ENCODE measurements at places on chromosomes 6 and 20.

- no peak overlapping the region for H3K27ac ChIP-seq
- no peak overlapping the region for H3K4me3 ChIP-seq
These were observed 99.5 kb upstream of the SIRPG start for GRCh38 chr20:1757072-1757471.

- ATAC-seq: no peak
- peak overlapping the region; percentile 87 for H3K4me3 ChIP-seq
- H3K27me3 ChIP-seq: no peaks in the 10 kb centered on the region
- H3K36me3 ChIP-seq: peaks cover 13% of the 10 kb centered on the region
These were observed 3.1 kb upstream of the MRGBP start for GRCh38 chr20:62792940-62793756.

DNA sequence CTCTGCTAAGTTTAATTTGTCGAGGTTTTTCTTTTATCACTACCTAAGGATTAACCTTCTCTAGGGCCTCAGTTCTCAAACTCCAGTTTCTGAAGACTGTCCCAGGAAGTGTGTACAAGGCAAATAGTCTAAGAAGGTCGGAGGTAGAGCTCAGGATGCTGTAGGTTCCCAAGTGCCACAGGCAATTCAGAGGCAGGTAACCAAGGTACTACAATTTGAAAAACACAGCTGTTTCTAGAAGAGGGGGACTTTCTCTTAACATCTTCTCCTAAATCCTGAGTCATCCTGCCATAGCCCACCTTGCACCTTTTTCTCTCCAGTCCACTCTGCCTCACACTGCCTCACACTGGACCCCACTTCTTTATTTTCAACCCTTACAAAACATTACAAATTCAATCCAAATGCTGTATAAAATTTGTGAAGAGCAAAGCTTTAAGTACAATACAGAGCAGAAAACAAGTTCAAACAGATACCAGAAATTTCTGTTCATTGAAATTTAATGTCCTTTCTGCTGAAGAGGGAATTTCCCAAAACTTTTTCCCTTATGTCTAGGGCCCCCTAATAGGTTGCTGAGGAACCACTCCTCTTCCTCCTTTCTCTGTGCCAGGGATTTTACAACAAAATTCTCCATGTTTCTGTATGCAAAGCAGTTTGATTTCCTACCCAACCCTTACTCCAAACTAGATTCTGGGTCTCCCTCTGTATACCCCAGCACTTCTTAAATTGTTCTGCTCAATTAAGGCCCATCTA, 43.0 kb downstream of the FRK start:
- peaks cover 30% of the 10 kb centered on the region for H3K27me3 ChIP-seq
- no peaks in the 10 kb centered on the region for H3K4me1 ChIP-seq
- no peak for ATAC-seq
- no peaks in the 10 kb centered on the region for H3K36me3 ChIP-seq
- no peak overlapping the region for H3K4me3 ChIP-seq
- no peak overlapping the region for H3K27ac ChIP-seq

GRCh38 chr20:20677186-20677585, 35.3 kb downstream of the RALGAPA2 start:
- peaks cover 13% of the 10 kb centered on the region for H3K4me1 ChIP-seq
- no peak overlapping the region for H3K4me3 ChIP-seq
- H3K36me3 ChIP-seq: peaks cover 38% of the 10 kb centered on the region

GRCh38 chr6:999552-999951, 306.6 kb upstream of the EXOC2 start:
- H3K4me3 ChIP-seq: no peak overlapping the region
- H3K27ac ChIP-seq: no peak overlapping the region
- H3K27me3 ChIP-seq: peaks cover 32% of the 10 kb centered on the region

- ATAC-seq: peak; percentile 78
- peaks cover 28% of the 10 kb centered on the region for H3K4me1 ChIP-seq
- H3K27me3 ChIP-seq: no peaks in the 10 kb centered on the region
- peak overlapping the region; percentile 40 for H3K27ac ChIP-seq
- peak overlapping the region; percentile 45 for H3K4me3 ChIP-seq
These were observed 28.4 kb downstream of the WRNIP1 start for GRCh38 chr6:2793534-2794151.

DNA sequence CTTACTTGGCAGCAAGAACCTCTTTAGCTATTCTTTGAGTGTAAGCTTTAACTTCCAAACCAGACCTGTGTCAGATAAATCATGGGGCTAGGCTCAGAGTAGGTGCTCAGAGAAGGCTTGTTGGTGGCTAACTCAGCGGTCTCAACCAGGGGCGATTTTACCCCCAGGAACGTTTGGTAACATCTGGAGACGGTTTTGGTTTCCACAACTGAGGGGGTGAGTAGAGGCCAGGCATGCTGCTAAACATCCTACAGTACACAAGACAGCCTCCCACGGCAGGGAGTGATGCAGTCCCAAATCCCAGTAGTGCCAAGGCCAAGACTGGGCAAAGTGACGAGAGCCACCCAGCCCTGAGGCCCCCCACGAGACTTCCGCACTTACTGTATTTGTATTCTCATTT, 59.2 kb downstream of the RAB44 start:
- peaks cover 35% of the 10 kb centered on the region for H3K4me1 ChIP-seq
- peak overlapping the region; percentile 74 for H3K4me3 ChIP-seq
- no peak for ATAC-seq
- H3K36me3 ChIP-seq: no peaks in the 10 kb centered on the region
- H3K27ac ChIP-seq: peak overlapping the region; percentile 84
- H3K27me3 ChIP-seq: no peaks in the 10 kb centered on the region

- H3K27ac ChIP-seq: no peak overlapping the region
- no peaks in the 10 kb centered on the region for H3K36me3 ChIP-seq
- no peaks in the 10 kb centered on the region for H3K27me3 ChIP-seq
- H3K4me3 ChIP-seq: no peak overlapping the region
These were observed 113.2 kb downstream of the CARMIL1 start for GRCh38 chr6:25392372-25392771.

- peak overlapping the region; percentile 78 for H3K27ac ChIP-seq
- peaks cover 31% of the 10 kb centered on the region for H3K4me1 ChIP-seq
- H3K4me3 ChIP-seq: peak overlapping the region; percentile 61
- no peaks in the 10 kb centered on the region for H3K27me3 ChIP-seq
These were observed 165.8 kb upstream of the SUPT3H start for GRCh38 chr6:45543298-45544235.

- H3K27me3 ChIP-seq: no peaks in the 10 kb centered on the region
- no peaks in the 10 kb centered on the region for H3K36me3 ChIP-seq
- H3K27ac ChIP-seq: peak overlapping the region; percentile 93
- peak overlapping the region; percentile 90 for H3K4me3 ChIP-seq
- peaks cover 40% of the 10 kb centered on the region for H3K4me1 ChIP-seq
- ATAC-seq: peak; percentile 68
These were observed 42.5 kb upstream of the CD83 start for GRCh38 chr6:14075095-14075503.

DNA sequence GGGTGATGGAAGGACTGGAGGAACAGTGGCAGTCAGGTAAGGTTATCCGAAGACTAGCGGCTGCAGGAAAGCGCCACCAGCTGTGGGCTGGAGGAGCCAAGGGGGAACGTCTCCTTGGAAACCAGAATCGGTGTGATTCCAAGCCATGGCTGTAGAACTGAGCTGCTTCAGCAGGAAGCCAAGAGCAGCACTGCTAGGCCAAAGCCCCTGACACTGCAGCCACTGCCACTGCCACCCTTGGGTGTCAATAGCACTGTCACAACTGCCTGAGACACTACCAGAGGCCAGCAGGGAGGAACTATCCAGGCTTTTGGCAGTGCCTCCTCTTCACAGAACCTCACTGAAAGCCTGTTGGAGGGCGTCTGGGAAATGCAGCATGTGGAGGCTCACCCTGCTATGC, 289.6 kb upstream of the SUPT3H start:
- H3K27me3 ChIP-seq: no peaks in the 10 kb centered on the region
- ATAC-seq: no peak
- H3K4me1 ChIP-seq: peaks cover 9% of the 10 kb centered on the region
- no peak overlapping the region for H3K4me3 ChIP-seq

GRCh38 chr6:28980852-28981430, 24.2 kb downstream of the ZNF311 start:
- peak; percentile 74 for ATAC-seq
- H3K36me3 ChIP-seq: peaks cover 16% of the 10 kb centered on the region
- H3K27ac ChIP-seq: peak overlapping the region; percentile 100
- peaks cover 33% of the 10 kb centered on the region for H3K4me1 ChIP-seq
- H3K27me3 ChIP-seq: peaks cover 16% of the 10 kb centered on the region

GRCh38 chr6:15305909-15306308, 60.0 kb downstream of the JARID2 start:
- peak overlapping the region; percentile 43 for H3K27ac ChIP-seq
- peak overlapping the region; percentile 63 for H3K4me3 ChIP-seq
- H3K27me3 ChIP-seq: no peaks in the 10 kb centered on the region
- H3K36me3 ChIP-seq: peaks cover 90% of the 10 kb centered on the region
- H3K4me1 ChIP-seq: peaks cover 66% of the 10 kb centered on the region

- ATAC-seq: no peak
- no peak overlapping the region for H3K4me3 ChIP-seq
- H3K4me1 ChIP-seq: peaks cover 3% of the 10 kb centered on the region
- H3K27me3 ChIP-seq: peaks cover 16% of the 10 kb centered on the region
These were observed 6.7 kb upstream of the TEAD3 start for GRCh38 chr6:35503534-35503933.

DNA sequence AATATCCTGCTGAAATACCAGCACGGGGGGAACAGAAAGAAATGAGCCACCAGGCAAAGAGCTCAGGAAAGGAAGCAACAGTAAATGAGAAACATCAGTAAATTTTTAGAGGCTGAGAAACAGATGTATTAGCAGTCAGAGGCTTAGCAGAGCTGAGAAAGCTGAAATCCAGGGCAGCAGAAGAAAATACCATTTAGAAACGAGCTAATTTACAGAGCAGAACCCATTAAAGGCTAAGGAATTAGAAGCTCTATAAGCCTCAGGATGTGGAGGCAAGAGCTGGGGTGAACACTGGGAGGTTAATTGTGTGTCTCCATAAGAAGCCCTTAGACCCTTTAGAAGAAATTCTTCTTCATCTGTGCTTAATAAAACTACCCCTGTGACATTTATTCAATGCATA, 178.6 kb upstream of the RGS17 start:
- no peaks in the 10 kb centered on the region for H3K36me3 ChIP-seq
- no peak overlapping the region for H3K27ac ChIP-seq
- H3K4me1 ChIP-seq: no peaks in the 10 kb centered on the region
- H3K27me3 ChIP-seq: no peaks in the 10 kb centered on the region
- no peak for ATAC-seq
- H3K4me3 ChIP-seq: no peak overlapping the region

- no peak overlapping the region for H3K4me3 ChIP-seq
- ATAC-seq: no peak
- no peak overlapping the region for H3K27ac ChIP-seq
- H3K27me3 ChIP-seq: no peaks in the 10 kb centered on the region
- no peaks in the 10 kb centered on the region for H3K4me1 ChIP-seq
These were observed 104.4 kb downstream of the C6orf118 start for GRCh38 chr6:165204807-165205545.

GRCh38 chr20:50120935-50121693, 8.2 kb upstream of the UBE2V1 start:
- H3K27ac ChIP-seq: no peak overlapping the region
- ATAC-seq: peak; percentile 67
- H3K4me3 ChIP-seq: no peak overlapping the region

DNA sequence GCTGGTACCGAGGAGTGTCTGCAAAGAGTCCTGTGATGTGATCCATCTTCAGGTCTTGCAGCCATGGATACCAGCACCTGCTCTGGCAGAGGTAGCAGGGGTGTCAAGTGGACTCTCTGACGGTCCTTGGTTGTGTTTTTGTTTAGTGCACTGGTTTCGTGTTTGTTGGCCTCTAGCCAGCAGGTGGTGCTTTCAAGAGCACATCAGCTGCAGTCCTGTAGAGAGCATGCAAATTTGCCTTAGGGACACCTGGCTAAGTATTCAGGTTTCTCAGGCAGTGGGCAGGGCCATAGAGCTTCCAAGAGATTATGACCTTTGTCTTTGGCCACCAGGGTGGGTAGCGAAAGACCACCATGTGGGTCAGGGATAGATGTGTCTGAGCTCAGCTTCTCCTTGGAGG, 14.5 kb upstream of the RGS17 start:
- no peak for ATAC-seq
- no peak overlapping the region for H3K27ac ChIP-seq
- peaks cover 9% of the 10 kb centered on the region for H3K27me3 ChIP-seq

DNA sequence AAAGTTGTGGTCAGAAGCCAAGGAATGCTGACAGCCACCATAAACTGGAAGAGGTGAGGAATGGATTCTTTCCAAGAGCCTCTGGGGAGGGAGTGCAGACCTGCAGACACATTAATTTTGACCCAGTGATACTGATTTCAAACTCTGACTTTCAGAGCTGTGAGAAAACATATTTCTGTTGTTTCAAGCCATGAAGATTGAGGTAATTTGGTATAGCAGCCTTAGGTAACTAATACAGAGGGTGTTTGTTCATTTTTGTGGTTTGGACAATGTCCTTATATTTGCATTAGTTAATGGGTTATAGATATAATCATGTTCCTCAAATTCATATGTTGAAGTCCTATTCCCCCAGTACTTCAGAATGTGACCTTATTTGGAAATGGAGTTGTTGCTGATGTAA, 85.4 kb upstream of the GTSF1L start:
- no peak for ATAC-seq
- H3K27ac ChIP-seq: no peak overlapping the region
- H3K36me3 ChIP-seq: no peaks in the 10 kb centered on the region
- H3K4me3 ChIP-seq: no peak overlapping the region
- peaks cover 3% of the 10 kb centered on the region for H3K27me3 ChIP-seq
- H3K4me1 ChIP-seq: no peaks in the 10 kb centered on the region

- ATAC-seq: no peak
- H3K27me3 ChIP-seq: no peaks in the 10 kb centered on the region
- H3K27ac ChIP-seq: no peak overlapping the region
- peaks cover 6% of the 10 kb centered on the region for H3K4me1 ChIP-seq
- H3K4me3 ChIP-seq: no peak overlapping the region
- H3K36me3 ChIP-seq: no peaks in the 10 kb centered on the region
These were observed 167.8 kb downstream of the CARMIL1 start for GRCh38 chr6:25446830-25447569.

- H3K36me3 ChIP-seq: peaks cover 59% of the 10 kb centered on the region
- H3K27ac ChIP-seq: no peak overlapping the region
- H3K4me1 ChIP-seq: no peaks in the 10 kb centered on the region
These were observed 25.9 kb downstream of the PYGB start for GRCh38 chr20:25273541-25274358.

GRCh38 chr6:24922170-24922569, 13.6 kb downstream of the RIPOR2 start:
- no peak for ATAC-seq
- peak overlapping the region; percentile 84 for H3K4me3 ChIP-seq
- peaks cover 31% of the 10 kb centered on the region for H3K36me3 ChIP-seq
- no peaks in the 10 kb centered on the region for H3K27me3 ChIP-seq
- peak overlapping the region; percentile 87 for H3K27ac ChIP-seq

GRCh38 chr6:12735786-12736185, 19.2 kb downstream of the PHACTR1 start:
- no peak for ATAC-seq
- H3K36me3 ChIP-seq: no peaks in the 10 kb centered on the region
- peaks cover 6% of the 10 kb centered on the region for H3K27me3 ChIP-seq

- no peaks in the 10 kb centered on the region for H3K27me3 ChIP-seq
- peaks cover 14% of the 10 kb centered on the region for H3K36me3 ChIP-seq
These were observed 15.4 kb downstream of the GCLC start for GRCh38 chr6:53529324-53530036.

GRCh38 chr6:82084324-82084920, 163.1 kb downstream of the IBTK start:
- H3K36me3 ChIP-seq: no peaks in the 10 kb centered on the region
- H3K4me3 ChIP-seq: no peak overlapping the region
- ATAC-seq: no peak
- H3K27me3 ChIP-seq: no peaks in the 10 kb centered on the region
